ENCODE measurements at places on chromosomes 11 and 22. TPM values are rescaled to one million over a fixed set of nuclear protein-coding genes. Genes with fewer than 3 reads are reported as not detected.

Gene C11orf42
- total RNA-seq: not detected

Gene UBQLN3
- total RNA-seq: under 0.01 TPM

Gene HIRA
- total RNA-seq: 28.2 TPM

Gene RIMBP3C
- 0.22 TPM for total RNA-seq

Gene SLC6A5
- not detected for total RNA-seq

Gene OR5P2
- not detected for total RNA-seq

Gene FGF19
- not detected for total RNA-seq

Gene LBHD1
- total RNA-seq: 5.5 TPM

Gene APOL6
- 21.7 TPM for total RNA-seq

Gene FOSL1
- 76.5 TPM for total RNA-seq

Gene LARGE2
- not detected for total RNA-seq

Gene RTN4R
- total RNA-seq: 0.29 TPM

Gene TBX1
- not detected for total RNA-seq

Gene TSKU
- total RNA-seq: 39.4 TPM

Gene OR6T1
- total RNA-seq: not detected

Gene C11orf91
- not detected for total RNA-seq

Gene OPCML
- total RNA-seq: not detected

Gene ATM
- total RNA-seq: 89.7 TPM

Gene OR5A1
- total RNA-seq: not detected

Gene CLCF1
- 5.2 TPM for total RNA-seq

Gene WNT7B
- total RNA-seq: 5.2 TPM

Gene JHY
- 1.6 TPM for total RNA-seq

Gene LSP1
- total RNA-seq: not detected

Gene HBG1
- not detected for total RNA-seq

Gene SEC14L2
- total RNA-seq: 9.8 TPM

Gene DGAT2
- total RNA-seq: 2.0 TPM

Gene RTN4RL2
- not detected for total RNA-seq

Gene PLAAT4
- 15.5 TPM for total RNA-seq

Gene CCDC86
- total RNA-seq: 14.2 TPM

Gene GRM5
- under 0.01 TPM for total RNA-seq

Gene CALCA
- not detected for total RNA-seq

Gene OR51E2
- 0.22 TPM for total RNA-seq

Gene CDON
- total RNA-seq: 3.3 TPM

Gene MLC1
- total RNA-seq: under 0.01 TPM

Gene FBXO3
- total RNA-seq: 36.8 TPM

All from placental pericyte (primary cell).